ENCODE measurements at places on chromosomes 6 and 20.

DNA sequence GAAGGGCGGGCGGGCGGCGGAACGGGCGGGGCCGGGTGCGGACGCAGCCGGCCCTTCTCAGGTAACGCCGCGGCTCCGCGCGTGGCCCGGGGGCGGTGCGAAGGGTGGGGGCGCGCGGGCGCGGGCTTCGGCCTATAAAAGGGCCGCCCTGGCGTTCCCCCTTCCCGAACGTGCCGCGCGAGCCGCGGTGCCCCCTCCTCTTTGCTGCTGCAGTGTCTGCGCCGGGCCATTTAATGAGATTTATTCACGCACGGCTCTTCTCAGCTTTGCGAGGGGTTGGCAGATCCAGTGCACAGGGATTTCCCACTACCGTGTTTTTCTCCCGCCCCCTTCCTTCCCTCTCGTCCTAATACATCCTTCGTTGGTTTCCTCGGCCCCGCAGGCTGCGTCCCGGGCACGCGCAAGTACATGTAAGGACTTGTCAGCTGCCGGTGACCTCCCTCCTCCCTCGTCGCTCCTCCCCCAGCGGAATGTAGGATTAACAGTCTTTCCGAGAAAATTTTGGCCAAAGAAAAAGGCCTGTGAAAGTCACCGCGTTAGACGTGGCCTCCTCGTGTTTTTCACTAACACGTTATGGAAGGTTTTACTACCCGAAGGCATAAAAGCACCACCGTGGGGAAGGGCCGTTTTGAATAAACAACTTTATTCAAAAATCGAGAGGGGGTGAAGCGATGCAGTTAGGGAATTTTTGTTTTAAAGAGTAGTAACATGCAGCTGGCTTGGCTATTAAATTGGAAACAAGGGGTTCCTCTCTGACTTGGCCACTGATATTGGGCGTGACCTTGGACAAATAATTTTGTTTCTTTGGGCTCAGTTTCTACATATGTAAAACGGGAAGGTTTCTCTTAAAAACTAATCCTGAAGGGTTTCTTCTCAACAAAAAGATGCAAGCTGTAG lies 966 bp upstream of the REV3L start:
- peak; percentile 94 for DNase-seq
- H3K27me3 ChIP-seq = no peaks in the 10 kb centered on the region
- H3K4me1 ChIP-seq = no peaks in the 10 kb centered on the region
- peak overlapping the region; percentile 71 for H3K4me3 ChIP-seq

DNA sequence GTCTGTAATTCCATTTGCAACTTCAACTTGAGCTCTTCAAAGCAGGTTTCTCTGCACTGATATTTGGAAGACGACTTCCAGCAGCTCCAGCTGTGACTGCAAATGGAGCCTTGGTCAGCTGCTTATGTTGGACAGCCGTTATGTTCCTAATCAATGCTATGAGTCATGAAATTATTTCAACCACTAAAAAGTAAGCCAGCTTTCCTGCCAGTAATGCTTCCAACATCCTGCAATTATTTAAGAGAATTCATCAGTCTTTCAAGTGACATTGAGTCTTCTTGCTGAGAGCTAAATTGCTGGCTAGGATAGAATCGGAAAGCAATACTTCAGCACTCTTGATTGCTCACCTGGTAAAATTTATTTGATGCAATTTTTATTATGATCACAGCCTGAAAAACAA lies 375.7 kb downstream of the MMUT start:
- H3K27ac ChIP-seq = no peak overlapping the region
- H3K36me3 ChIP-seq = no peaks in the 10 kb centered on the region

- H3K27me3 ChIP-seq = no peaks in the 10 kb centered on the region
- no peak for DNase-seq
- no peaks in the 10 kb centered on the region for H3K4me1 ChIP-seq
- H3K27ac ChIP-seq = no peak overlapping the region
- no peaks in the 10 kb centered on the region for H3K36me3 ChIP-seq
- H3K4me3 ChIP-seq = no peak overlapping the region
Observed at GRCh38 chr20:25125636-25126035, 43.7 kb upstream of the VSX1 start.

- H3K27ac ChIP-seq = no peak overlapping the region
- H3K4me3 ChIP-seq = no peak overlapping the region
- no peaks in the 10 kb centered on the region for H3K4me1 ChIP-seq
Observed at GRCh38 chr6:48766349-48766748, 655.4 kb upstream of the PTCHD4 start.

GRCh38 chr6:130183271-130184222 lies 39.2 kb downstream of the SAMD3 start:
- no peaks in the 10 kb centered on the region for H3K27me3 ChIP-seq
- no peaks in the 10 kb centered on the region for H3K4me1 ChIP-seq
- H3K27ac ChIP-seq = no peak overlapping the region
- H3K4me3 ChIP-seq = no peak overlapping the region
- no peak for DNase-seq

- no peaks in the 10 kb centered on the region for H3K4me1 ChIP-seq
- H3K36me3 ChIP-seq = peaks cover 58% of the 10 kb centered on the region
- no peak overlapping the region for H3K4me3 ChIP-seq
- H3K27me3 ChIP-seq = no peaks in the 10 kb centered on the region
- no peak overlapping the region for H3K27ac ChIP-seq
- no peak for DNase-seq
Observed at GRCh38 chr6:38154731-38155130, 335.2 kb downstream of the ZFAND3 start.

DNA sequence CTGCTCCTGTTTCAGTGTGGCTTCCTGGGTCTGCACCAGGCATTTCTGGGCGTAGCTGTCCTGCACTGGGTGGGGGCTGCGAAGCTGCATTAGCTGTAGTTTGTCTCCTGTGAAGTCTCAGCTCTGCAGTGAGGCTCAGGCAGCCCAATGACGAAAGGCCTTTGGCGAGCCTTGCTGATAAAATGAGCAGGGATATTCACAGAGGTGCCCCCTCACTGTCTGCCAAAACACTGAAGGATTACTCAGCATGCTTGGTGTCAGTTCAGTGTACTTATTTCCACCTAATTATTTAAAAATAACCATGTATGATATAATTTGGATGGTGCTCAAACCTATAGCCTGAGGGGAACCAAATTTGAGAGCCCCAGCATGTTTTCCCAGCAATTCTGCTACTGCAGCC lies 73.5 kb downstream of the ECT2L start:
- H3K36me3 ChIP-seq = no peaks in the 10 kb centered on the region
- H3K27me3 ChIP-seq = no peaks in the 10 kb centered on the region
- H3K4me3 ChIP-seq = no peak overlapping the region
- no peaks in the 10 kb centered on the region for H3K4me1 ChIP-seq
- no peak overlapping the region for H3K27ac ChIP-seq
